ENCODE measurements at places on chromosomes 2 and 18.

DNA sequence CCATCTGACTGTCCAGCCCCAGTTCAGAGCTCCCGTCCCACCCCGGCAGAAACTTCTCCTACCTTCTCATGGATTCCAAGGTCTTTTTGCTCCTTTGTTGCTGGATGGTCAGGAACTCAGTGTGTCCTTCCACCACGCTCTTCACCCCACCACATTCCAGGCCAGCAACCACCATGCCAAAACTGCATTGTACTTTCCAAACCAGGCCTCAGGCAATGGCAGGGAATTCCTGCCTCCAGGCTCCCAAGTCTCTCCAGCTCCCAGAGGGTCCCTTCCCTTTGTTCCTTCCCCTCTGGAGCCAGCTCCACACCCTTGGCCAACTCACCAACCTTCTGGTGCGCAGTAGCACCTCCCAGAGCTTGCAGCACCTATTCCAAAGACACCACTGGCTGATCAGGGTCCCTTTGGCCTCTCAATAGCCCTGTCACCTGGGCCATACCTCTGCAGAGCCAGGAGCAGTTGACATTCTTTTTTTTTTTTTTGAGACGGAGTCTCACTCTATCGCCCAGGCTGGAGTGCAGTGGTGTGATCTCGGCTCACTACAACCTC is 8.1 kb downstream of the CHMP1B start:
- DNase-seq, result no peak

DNA sequence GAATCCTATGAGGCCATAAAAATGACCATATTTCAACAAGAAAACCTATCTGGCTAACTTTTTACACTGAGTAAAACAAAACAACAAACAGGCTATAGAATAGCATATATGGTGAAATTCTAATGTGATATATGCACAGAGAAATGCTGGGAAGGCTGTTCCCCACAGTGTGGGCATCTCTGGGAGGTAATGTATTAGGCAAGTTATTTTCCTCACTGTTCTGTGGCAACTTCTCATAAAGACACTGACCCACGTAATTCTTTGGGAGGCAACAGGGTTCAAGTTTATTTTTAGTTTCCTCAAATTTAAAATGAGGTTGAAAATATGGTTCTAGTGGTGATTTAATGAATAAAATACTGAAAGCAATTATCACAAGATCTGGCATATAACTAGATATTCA is 46.7 kb downstream of the RNU4ATAC start:
- no peak for DNase-seq

GRCh38 chr18:57436191-57436964 is 1.2 kb downstream of the ONECUT2 start:
- no peak for DNase-seq

- DNase-seq, result no peak
Observed at GRCh38 chr2:198478361-198478760, 674.0 kb downstream of the PLCL1 start.

- DNase-seq, result no peak
Observed at GRCh38 chr2:39379643-39380524, 57.2 kb downstream of the MAP4K3 start.

DNA sequence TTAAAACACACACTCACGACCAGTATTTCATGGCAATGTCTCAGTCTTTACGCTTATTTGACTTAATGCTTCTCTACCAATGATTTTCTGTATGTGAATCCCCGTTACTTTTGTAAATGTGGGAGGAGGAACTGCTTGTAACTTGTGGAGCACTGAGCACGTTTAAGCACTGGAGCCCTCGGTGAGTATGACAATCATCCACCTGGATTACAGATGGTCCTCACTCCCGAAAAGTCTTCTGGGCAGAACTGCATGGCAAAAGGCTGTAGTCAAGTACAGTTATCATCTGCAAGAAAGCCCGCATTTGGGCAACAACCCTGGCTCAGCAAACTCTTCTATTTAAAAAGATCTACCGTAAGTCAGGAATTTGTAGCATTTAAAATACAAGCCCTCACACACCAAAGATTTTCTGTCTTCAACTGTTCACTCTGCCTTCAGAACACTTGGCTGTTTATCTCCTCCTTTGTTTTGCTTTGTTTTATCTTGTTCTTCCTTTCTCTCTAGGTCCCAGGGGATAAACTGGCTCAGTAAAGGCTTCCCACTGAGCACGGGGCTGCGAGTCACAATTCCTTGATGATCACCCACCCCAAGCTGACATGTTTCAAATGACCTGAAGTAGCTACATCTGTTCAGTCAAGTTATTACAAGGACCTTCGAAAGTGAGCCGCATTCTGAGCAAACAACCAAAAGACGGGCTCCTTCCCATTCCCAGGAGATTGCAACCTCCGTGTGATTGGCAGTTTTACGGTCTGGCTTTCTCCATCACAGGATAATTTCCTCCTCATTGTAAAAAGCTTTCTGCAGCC is 102.2 kb downstream of the DLGAP1 start:
- DNase-seq, result no peak

- no peak for DNase-seq
Observed at GRCh38 chr2:180630756-180631155, 349.6 kb upstream of the UBE2E3 start.

- no peak for DNase-seq
Observed at GRCh38 chr2:120991441-120991840, 255.8 kb downstream of the GLI2 start.

DNA sequence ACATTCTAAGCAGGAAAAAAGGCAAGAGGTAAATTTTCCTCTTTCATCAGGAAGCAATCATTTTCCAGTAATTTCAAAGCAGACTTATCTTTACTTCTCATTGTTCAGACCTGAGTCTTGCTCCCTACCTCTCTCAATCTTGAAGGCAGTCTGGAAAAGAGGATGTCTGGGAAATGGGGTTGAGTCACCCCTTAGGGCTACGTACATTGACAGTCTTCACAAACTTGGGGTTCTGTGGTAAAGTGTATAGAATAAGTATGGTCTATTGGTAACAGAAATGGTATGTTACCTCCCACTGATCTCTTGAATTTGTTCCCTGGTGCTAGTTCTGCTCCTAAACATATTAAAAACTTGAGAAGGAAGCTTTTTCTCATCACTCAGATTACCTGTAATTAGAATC is 361.3 kb downstream of the SS18 start:
- DNase-seq, result no peak

GRCh38 chr2:112644933-112645309 is 818 bp upstream of the SLC20A1 start:
- no peak for DNase-seq

DNA sequence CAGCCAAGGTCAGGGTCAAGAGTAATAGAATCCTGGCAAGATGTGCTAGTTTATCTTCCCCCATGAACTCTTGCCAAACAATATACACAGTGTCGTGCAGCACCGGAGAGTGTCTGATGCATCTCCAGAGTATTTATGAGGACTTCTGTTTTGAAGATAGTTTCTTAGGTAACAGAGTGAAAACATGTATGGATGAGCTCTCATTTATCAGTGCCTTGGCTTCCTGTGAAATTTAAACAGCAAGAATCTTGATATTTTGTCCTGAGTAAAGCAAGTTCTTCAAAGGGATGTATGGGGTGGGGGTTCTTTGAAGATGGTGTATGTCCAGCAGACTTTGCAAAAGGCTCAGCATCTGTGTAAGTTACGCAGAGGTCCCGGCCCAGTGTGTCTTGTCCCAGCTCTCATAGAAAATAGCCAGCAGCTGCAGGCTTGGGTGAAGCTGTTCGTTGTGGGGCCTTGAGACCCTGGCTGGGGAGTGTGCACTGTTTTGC is 361.0 kb upstream of the NT5C1B start:
- no peak for DNase-seq

DNA sequence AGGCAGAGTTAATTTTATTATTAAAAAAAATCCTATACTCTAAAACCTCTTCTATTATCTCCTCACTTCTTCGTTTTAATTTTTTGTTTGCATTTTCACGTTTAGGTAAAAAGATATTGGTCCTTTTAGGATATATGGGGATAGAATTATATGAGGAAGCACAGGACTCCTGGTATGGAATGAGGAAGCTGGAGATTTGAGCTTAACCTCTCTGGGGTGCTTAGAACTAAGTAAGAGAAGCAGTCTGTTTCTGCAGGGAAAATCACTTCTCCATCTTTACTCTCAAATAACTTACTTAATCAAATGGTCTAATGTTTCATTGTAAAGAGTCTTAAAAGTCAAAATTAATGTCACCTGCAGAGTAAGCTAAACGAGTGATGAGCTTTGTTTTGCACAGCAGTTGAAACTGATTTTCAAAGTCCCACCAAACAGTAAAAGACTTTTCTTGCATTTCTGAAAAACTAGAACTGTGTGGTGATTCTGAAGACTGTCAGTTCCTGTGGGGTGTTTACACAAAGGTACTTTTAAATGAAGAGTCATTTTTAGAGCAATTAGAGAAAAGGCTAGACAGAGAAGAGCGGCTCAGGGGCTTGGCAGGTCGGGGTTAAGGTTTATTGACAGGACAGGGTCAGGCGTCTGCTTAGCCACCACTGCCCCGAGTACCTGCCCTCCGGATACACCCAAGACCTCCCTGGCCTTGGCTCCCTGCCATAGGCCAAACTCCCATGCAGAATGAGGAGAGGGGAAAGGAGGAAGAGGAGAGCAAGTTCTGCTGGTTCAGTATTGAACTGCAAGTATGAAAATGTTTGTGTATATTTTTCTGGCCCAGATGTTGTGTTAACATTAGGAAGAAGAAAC is 21.6 kb downstream of the METAP1D start:
- no peak for DNase-seq

- DNase-seq, result no peak
Observed at GRCh38 chr18:31931163-31931885, 11.6 kb downstream of the TRAPPC8 start.

DNA sequence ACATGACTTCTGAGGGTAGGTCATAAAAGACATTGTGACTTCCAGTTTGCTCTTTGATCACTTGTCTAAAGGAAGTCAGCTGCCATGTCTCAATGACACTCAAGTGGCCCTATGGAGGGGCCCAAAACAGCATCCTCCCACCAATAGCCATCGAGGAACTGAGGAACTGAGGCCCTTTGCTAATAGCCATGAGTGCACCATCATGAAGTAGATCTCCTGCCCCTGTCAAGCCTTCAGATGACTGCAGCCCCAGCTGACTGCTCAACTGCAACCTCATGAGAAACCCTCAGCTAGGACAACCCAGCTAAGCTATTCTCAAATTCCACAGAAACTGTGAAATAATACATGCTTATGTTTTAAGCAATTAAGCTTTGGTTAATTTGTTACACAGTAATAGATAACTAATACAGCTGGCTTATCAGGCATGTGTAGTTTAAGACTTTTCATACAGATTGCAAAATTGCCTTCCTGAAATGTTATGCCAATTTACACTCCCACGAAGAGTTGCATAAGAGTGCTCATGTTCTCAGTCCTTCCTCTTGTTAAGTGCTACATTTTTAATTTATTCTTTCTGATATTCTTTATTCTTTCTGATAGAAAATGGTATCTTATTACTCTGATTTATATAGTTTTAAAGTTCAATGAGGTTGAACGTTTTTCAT is 105.6 kb upstream of the NDUFV2 start:
- DNase-seq, result no peak

DNA sequence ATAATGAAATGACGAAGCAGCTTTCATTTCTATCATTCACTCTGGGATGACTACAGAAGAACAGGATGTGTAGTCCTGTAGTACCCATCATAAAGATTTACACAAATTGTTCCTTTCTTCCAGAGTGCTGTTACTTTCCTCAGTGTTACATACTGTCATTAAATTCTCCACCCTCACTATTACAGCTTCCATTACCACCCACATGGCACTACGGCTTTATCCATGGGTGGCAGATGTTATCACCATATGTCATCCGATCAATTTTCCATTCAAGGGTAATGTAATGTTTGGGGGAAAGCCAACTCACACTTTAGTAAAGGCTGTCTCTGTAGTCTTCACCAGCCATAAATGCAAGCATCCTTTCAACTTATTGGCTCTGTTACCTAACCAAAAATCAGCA is 7.1 kb upstream of the CSRNP3 start:
- DNase-seq, result no peak

DNA sequence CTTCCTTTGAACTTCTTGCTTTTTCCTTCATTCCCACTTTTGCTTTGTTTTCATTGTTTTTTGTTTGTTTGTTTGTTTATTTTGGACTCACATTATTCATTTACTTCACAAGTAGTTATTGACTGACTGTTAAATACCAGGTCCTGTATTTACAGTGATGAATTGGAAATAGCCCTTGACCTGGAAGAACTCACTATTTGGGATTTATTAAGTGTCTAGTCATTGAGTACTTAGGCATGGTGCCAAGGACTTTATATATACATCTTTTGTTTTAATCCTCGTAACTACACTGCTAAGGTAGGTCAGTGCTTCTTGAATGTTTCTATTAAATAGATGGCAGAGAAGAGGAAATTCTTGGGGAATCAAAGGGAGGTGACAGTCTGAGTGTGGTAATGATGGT is 11.1 kb downstream of the SPOPL start:
- DNase-seq, result no peak

- no peak for DNase-seq
Observed at GRCh38 chr2:108316033-108316432, 27.3 kb downstream of the SULT1C2 start.

DNA sequence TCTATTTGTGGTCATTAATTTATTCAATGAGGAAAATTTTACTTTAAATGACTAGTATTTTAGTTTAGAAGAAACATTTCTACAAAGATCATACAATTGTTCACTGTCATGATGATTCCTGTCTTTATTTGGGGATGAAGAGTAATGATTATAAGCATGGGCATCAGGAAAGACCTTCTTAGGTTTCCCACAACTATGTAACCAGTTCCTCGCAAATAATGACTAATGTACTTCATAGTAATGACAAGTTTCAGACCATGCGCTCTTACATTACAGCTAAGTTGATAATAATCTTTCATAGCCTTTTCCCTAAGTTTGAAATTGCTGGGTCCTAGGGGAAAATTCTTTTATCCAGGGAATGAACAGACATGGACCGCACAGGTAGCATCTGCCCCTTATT is 90.5 kb downstream of the MYO5B start:
- DNase-seq, result no peak

- DNase-seq, result no peak
Observed at GRCh38 chr2:164620873-164621763, at the start of gene GRB14. GRB14 (minus strand) TSS chr2:164621482; CDS start chr2:164621309, 173 bp downstream.

- DNase-seq, result no peak
Observed at GRCh38 chr2:206736935-206737334, 18.7 kb upstream of the DYTN start.

Data from stimulated activated CD4-positive, alpha-beta T cell treated with anti-CD3 and anti-CD28 coated beads, Interleukin-1b, Interleukin-23, amount 100 ng/mL, for 1 hour (primary cell).